ENCODE measurements at places on chromosomes 2 and 18. TPM values are rescaled to one million over a fixed set of nuclear protein-coding genes. Genes with fewer than 3 reads are reported as not detected.

GRCh38 chr2:98912221-98912851, 23.7 kb downstream of the CRACDL start:
- H3K36me3 ChIP-seq = no peaks in the 10 kb centered on the region
- no peaks in the 10 kb centered on the region for H3K4me1 ChIP-seq
- no peak overlapping the region for H3K27ac ChIP-seq
- H3K4me3 ChIP-seq = no peak overlapping the region
- DNase-seq = peak; percentile 43

DNA sequence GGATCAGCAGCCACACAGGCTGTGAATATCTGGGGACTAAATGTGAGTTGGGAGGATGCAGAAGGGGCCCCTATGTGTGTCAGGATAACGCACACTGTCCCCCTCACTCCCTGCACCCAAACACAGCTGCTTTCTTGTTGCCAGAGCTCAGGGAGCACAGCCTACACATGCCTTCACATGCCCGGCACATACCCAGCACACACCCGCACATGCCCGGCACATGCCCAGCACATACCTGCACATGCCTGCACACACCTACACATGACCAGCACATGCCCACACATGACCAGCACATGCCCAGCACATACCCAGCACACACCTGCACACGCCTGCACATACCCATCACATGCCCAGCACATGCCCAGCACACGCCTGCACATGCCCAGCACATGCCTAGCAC, 75.6 kb downstream of the TPO start:
- no peak overlapping the region for H3K4me3 ChIP-seq
- no peak for DNase-seq
- no peak overlapping the region for H3K27ac ChIP-seq
- no peaks in the 10 kb centered on the region for H3K4me1 ChIP-seq

DNA sequence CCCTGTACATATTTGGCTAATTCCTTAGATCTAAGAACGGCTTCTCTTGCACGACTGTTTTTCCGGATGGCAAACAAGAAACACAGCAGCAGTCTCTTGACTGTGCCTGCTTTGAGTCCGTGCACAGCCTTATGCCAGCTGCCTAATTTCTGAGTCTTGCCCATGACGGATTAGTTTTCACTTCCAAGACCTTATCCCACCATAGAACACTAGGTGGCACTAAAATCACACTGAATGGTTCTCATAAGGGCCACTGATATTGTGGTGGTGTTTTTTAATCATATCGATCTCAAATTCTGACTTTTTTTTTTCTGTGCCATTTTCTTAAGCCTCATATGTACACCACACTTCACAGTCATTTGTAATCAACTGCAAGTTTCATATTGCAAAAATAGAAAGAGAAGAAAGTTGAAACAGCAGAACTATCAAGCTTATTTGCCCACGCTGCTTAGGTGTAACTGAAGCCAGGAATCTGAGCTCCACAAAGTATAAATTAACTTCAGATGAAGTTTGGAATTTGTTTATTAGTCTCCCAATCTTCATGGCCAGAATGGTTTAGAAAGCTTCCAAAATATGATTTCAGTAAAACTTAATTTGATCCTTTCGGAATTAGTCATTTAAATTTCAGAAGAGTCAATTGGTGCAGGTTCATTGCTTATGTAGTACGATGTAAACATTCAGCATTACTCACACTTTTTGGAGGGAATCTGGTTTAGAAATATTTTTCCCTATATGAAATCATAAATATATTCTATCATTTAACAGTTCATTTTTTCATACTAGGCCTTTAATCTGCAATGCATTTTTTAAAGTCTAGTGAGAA, 45.5 kb upstream of the SCN7A start:
- no peaks in the 10 kb centered on the region for H3K4me1 ChIP-seq
- no peaks in the 10 kb centered on the region for H3K36me3 ChIP-seq
- no peak for DNase-seq

DNA sequence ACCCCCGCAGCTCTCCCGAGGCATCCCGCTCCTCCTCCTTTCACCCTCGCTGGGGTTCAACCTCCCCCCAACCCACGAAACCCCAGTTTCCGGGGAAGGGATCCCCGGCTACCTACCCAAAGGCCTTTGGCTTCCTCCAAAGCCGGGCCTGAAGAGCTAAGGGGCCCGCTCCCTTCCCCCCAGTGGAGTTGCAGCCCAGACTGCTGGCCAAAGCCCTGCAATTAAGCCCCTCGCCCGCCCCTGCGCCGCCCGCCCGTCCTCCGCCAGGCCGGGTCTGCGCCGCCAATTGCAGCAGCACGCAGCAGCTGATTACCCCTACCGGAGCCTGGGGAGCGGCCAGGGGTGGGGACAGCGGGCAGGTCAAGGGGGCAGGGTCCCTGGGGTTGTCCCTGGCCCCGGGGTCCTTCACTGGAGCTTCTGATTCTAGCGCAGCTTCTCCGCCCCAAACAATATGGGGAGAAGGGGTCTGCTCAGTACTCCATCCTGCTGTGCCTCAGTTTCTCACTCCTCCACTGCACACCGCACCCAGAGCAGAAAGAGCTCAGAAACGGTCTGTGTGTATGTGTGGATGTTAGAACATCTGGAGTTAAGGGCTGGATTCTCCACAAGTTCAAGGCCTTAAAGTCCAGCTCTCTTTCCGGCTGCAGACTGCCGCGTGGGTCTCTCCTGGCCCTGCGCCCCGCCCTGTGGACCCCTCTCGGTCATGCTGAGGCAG, 16.9 kb downstream of the WNT10A start:
- no peak for DNase-seq
- H3K27ac ChIP-seq = no peak overlapping the region
- H3K27me3 ChIP-seq = no peaks in the 10 kb centered on the region
- H3K36me3 ChIP-seq = no peaks in the 10 kb centered on the region
- H3K4me3 ChIP-seq = peak overlapping the region; percentile 18

- H3K27me3 ChIP-seq = no peaks in the 10 kb centered on the region
- H3K4me3 ChIP-seq = no peak overlapping the region
- no peaks in the 10 kb centered on the region for H3K36me3 ChIP-seq
- H3K27ac ChIP-seq = no peak overlapping the region
- no peaks in the 10 kb centered on the region for H3K4me1 ChIP-seq
- DNase-seq = no peak
These were observed 93.0 kb upstream of the CHST9 start for GRCh38 chr18:27278131-27278530.

- H3K27ac ChIP-seq = no peak overlapping the region
- no peak for DNase-seq
- no peaks in the 10 kb centered on the region for H3K4me1 ChIP-seq
- H3K36me3 ChIP-seq = no peaks in the 10 kb centered on the region
- no peaks in the 10 kb centered on the region for H3K27me3 ChIP-seq
These were observed 10.7 kb upstream of the FAM136A start for GRCh38 chr2:70312560-70312959.

- no peaks in the 10 kb centered on the region for H3K36me3 ChIP-seq
- H3K4me3 ChIP-seq = no peak overlapping the region
- H3K27ac ChIP-seq = no peak overlapping the region
These were observed 56.8 kb upstream of the MAPRE3 start for GRCh38 chr2:26913606-26913998.

- H3K36me3 ChIP-seq = no peaks in the 10 kb centered on the region
- H3K4me1 ChIP-seq = no peaks in the 10 kb centered on the region
- no peaks in the 10 kb centered on the region for H3K27me3 ChIP-seq
- no peak overlapping the region for H3K4me3 ChIP-seq
- no peak overlapping the region for H3K27ac ChIP-seq
- no peak for DNase-seq
These were observed 122.3 kb upstream of the RAB6C start for GRCh38 chr2:129857200-129857599.

GRCh38 chr2:2328848-2329247, 2.2 kb downstream of the MYT1L start:
- H3K4me3 ChIP-seq = no peak overlapping the region
- no peak overlapping the region for H3K27ac ChIP-seq
- DNase-seq = no peak
- H3K4me1 ChIP-seq = no peaks in the 10 kb centered on the region
- H3K27me3 ChIP-seq = no peaks in the 10 kb centered on the region

DNA sequence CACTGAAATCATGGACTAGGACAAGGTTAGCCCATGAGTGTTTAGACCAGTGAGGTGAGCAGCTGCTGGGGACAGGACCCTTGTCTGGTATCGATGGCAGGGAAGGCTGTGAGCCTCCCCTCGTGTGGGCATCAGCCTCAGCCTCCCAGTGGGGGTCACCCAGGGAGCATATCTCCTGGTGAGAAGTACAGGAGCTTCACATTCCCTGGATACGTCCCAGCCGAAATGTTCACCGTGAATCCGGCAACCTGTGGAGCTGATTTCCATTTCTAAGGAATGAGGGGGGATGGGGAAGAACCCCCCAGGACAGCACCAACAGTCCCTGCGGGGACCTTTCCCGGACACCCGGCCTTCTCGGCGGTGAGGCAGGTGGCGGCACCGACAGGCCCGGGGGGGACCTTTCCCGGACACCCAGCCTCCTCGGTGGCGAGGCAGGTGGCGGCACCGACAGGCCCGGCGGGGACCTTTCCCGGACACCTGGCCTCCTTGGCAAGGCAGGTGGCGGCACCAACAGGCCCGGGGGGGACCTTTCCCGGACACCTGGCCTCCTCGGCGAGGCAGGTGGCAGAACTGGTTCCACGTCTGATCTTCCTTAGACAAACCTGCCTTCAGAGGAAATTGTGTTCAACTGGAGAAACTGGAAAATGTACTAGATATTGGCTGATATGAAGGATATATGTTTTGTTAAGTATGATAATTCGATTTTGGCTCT, 21.2 kb downstream of the RTP5 start:
- no peaks in the 10 kb centered on the region for H3K36me3 ChIP-seq
- DNase-seq = no peak
- no peaks in the 10 kb centered on the region for H3K27me3 ChIP-seq
- H3K27ac ChIP-seq = no peak overlapping the region

- H3K4me1 ChIP-seq = no peaks in the 10 kb centered on the region
- DNase-seq = no peak
- H3K4me3 ChIP-seq = no peak overlapping the region
- no peaks in the 10 kb centered on the region for H3K27me3 ChIP-seq
- H3K27ac ChIP-seq = no peak overlapping the region
- no peaks in the 10 kb centered on the region for H3K36me3 ChIP-seq
These were observed 48.5 kb upstream of the FOSL2 start for GRCh38 chr2:28343971-28344715.

DNA sequence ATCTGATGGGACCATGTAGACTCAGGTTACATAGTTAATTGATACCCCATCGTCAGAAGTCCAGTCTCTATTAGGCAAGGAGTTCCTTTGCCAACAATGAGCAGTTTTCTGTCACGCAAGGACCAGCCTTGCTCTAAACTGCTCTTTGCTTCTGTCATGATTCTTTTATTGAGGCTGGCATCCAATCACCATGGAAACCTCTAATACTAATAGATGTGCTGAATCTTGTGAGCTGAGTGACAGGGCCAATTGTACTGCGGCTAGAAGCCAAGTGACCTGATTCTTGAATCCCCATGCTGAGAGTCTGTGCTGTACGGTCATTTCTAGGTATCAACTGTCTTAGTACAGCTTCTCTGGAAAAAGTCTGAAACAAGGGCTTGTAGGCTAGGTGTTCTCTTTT, 395.6 kb downstream of the RND3 start:
- no peak overlapping the region for H3K27ac ChIP-seq
- no peaks in the 10 kb centered on the region for H3K36me3 ChIP-seq
- H3K27me3 ChIP-seq = peaks cover under 1% of the 10 kb centered on the region
- DNase-seq = no peak
- no peaks in the 10 kb centered on the region for H3K4me1 ChIP-seq
- no peak overlapping the region for H3K4me3 ChIP-seq

DNA sequence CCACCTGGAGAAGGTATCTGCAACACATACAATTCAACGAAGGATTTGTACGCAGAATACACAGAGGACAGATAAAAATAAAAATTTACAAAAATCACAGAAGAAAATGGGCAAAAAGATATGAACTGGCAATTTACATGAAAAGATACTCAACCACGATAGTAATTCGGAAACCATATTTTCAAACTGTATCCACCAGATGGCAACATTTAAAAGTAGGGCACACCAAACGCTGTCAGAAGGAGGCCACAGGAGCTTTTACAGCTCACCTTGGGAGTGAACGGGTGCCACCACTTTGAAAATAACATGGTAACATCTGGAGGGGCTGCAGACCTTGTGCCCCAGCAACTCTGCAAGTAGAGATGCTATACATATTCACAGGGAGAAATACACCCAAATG, 9.8 kb downstream of the KIF1A start:
- DNase-seq = peak; percentile 4
- no peaks in the 10 kb centered on the region for H3K36me3 ChIP-seq
- H3K4me3 ChIP-seq = no peak overlapping the region
- H3K27ac ChIP-seq = no peak overlapping the region
- H3K27me3 ChIP-seq = no peaks in the 10 kb centered on the region

GRCh38 chr2:120656273-120656950, 79.3 kb upstream of the GLI2 start:
- no peaks in the 10 kb centered on the region for H3K27me3 ChIP-seq
- no peak overlapping the region for H3K4me3 ChIP-seq
- no peak overlapping the region for H3K27ac ChIP-seq
- H3K4me1 ChIP-seq = no peaks in the 10 kb centered on the region
- no peaks in the 10 kb centered on the region for H3K36me3 ChIP-seq

GRCh38 chr2:16385341-16385740, 280.3 kb downstream of the CYRIA start:
- H3K4me3 ChIP-seq = no peak overlapping the region
- no peak for DNase-seq
- H3K4me1 ChIP-seq = no peaks in the 10 kb centered on the region
- H3K27ac ChIP-seq = no peak overlapping the region
- H3K36me3 ChIP-seq = no peaks in the 10 kb centered on the region

GRCh38 chr18:22168360-22168921, 948 bp upstream of the GATA6 start:
- no peaks in the 10 kb centered on the region for H3K36me3 ChIP-seq
- peak overlapping the region; percentile 90 for H3K4me3 ChIP-seq
- H3K4me1 ChIP-seq = peaks cover 4% of the 10 kb centered on the region
- H3K27ac ChIP-seq = peak overlapping the region; percentile 84
- DNase-seq = peak; percentile 68

Gene TDRD15
- total RNA-seq = not detected

Gene MEP1B
- total RNA-seq = 477 TPM

Gene LYG2
- not detected for total RNA-seq

Gene ASB18
- total RNA-seq = not detected

Gene CFAP65
- total RNA-seq = 1.5 TPM

Gene DUSP19
- total RNA-seq = 2.5 TPM

Gene SGO2
- total RNA-seq = 10.0 TPM

Gene RBKS
- total RNA-seq = not detected

Gene REG3G
- not detected for total RNA-seq

Gene SCN7A
- 3.0 TPM for total RNA-seq

Gene FAM228A
- total RNA-seq = not detected

Gene CAPN13
- total RNA-seq = 396 TPM
